Stimulated activated CD4-positive, alpha-beta T cell treated with anti-CD3 and anti-CD28 coated beads, Interleukin-2, amount 100 ng/mL, for 4 hours (primary cell): ENCODE measurements at places on chromosomes 2 and 18.

DNA sequence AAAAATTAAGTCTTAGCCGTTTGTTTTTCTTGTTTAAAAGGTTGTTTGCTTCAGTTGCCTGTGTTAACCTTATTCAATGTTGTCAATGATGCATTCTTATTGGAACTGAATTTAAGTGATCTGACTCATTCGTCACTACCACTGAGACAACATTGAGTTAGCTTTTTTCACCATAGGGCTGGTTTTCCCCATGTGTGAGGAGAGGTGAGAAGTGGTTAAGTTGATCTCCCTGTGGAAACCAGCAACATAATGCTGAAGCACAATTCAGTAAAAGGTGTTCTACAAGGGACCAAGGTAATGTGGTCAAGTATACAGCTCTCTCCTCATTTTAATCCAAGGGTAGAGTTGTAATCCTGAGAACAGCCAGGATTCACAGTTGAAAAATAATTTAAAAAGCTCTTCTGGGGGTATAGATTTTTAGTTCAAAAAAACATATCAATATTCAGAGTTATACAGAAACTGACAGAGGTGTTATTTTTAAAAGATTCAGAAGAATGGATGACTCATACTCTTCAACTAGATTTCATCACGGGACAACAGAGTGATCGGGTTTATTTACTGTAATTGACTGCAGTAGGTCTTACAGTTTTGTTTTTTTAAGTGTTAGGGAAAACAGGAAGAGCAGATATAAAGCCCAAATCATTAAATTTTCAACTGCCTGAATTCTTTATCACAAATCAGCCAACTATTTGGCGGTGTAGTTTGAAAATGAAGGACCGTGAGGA, 12.6 kb downstream of the NOP58 start:
- no peak for DNase-seq

DNA sequence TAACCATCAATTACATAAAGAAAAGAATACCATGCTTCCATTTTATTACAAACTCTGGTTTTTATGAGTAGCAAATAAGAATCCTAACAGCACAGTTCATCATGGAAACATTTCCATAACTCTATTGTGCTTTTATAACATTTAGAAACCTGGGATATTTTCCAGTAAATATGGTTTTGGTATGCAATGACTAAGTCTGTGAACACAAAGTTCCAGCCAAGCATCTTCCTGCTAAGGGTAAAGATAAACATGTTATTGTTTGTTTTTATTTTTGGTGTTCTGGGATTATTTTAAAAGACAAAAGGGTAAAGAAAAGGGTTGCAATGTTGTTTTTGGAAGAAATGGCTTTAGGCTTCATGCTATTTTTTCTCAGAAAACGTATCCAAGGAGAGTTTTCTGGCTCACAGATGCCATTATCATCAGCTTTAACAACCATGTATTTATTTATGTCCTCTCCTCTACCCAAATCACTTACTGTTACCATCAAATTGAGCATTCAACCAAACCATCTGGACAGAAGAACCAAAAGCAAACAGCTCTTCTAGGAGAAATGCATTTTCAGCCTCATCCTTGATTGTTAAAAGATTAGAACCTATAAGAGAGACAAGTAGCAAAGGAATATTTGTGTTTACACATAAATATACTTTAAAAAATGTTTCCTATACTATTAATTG, 116.0 kb downstream of the PLA2R1 start:
- no peak for DNase-seq

DNA sequence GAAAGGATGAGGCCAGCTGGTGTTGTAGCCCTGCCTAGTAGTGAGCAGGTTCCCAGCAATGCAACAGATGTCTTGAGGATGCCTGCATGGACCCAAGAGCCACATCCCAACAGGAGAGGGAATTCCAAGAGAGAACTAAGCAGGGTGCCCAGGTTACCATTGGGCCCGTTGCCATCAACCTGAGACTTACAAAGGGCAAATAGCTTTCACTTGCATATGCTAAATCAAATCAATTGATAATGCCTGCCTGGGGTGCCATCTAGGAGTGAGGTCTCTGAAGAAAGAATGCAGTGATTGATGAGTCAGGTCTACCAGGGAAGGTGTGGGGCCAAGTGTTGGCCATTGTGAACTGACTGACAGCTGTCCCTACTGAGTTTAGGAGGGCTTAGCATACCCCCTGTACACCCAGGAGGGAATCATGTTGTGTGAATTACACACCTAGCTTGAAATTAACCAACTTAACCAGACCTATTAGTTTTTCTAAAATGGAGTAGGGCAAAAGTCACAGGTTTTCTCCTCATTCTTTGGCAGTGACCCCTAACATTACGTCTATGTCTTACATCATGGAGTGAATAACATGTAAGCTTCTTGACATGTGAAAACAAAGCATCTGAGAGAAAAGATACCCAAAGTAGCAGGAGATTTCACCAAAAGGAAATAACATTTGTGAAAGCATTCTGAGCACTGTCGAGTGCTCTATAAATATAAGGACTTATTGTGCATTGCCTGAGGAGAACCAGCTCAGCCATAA, 32.3 kb downstream of the FHOD3 start:
- no peak for DNase-seq

- no peak for DNase-seq
Measured at GRCh38 chr2:112680666-112681101, 34.9 kb downstream of the SLC20A1 start.

DNA sequence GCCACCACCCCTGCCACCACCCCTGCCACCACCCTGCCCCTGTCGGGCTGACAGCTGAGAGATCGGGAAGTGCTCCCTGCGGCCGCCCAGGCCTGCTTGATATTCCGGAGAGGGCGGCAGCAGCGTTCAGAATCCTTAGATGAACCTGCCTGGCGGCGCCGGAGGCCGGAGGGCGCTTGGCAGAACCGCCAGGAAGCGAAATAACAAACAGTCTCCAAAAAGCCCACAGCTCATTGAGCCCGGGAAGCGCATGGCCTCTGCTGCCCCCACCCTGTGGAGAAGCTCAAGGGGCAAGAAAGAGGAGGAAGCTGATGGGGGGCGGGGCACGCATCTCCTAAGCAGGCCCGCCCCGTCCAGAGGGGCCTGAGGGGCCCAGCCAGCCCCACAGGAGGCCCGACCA, 92.2 kb upstream of the MBOAT2 start:
- DNase-seq: no peak

DNA sequence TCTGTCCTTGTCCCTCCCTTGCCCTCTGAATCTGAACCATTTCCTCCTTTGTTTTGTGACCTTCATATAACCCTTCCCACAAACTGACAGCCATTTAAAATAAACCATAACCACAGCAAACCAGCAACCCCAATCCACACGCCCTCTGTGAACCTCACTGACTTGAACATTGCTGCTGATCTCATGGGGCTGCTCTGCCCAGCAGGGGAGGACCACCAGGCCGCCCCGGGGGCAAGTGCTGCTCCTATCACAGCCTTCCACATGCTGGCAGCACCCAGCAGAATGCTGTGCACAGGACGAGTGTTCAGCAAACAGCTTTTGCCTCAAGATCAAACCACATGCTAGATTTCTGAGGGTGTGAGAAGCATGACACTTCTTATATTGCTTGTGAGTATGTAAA, 73.9 kb upstream of the UXS1 start:
- DNase-seq: no peak

DNA sequence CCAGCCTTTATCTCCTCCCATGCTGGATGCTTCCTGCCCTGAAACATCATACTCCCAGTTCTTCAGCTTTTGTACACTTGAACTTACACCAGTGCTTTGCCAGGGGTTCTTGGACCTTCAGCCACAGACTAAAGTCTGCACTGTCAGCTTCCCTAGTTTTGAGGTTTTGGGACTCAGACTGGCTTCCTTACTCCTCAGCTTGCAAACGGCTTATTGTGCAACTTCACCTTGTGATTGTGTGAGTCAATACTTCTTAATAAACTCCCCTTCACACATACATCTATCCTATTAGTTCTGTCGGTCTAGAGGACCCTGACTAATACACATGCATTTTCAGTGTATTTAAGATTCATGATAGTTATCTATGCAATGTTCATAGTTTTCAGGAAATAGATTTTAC, 35.8 kb upstream of the ZNF804A start:
- no peak for DNase-seq

- no peak for DNase-seq
Measured at GRCh38 chr2:223465793-223466192, 136.4 kb downstream of the SCG2 start.

DNA sequence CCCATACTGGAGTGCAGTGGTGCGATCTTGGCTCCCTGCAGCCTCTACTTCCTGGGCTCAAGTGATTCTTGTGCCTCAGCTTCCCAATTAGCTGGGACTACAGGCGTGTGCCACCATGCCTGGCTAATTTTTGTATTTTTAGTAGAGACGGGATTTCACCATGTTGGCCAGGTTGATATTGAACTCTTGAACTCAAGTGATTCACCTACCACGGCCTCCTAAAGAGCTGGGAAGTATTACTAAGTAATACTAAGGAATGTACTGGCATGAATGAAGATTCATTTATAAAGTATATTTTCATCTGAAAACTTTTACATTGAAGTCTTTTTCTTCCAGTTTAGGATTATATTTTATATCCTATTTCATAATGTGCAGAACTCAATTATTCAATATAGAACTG, 38.1 kb downstream of the NUP35 start:
- no peak for DNase-seq

DNA sequence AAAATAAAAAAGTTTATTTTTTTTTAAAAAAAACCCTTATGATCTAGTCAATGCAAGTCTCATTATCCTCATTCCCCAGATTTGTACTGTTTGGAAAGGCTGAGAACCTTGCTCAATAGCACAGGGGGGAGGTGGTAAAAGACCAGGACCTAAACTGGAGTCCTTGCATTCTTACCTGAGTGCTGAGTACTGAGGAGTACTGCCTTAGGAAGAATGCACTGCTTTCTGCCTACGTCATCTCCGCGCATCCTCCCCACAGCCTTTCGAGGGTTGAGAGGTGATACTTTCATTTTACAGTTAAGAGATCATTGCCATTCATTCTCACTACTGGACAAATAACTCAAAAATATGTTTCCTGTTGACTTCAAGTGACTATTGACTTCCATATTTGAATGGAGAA, 73.8 kb downstream of the MAP3K20 start:
- DNase-seq: peak; percentile 7

- DNase-seq: no peak
Measured at GRCh38 chr2:46574457-46575355, 95.3 kb downstream of the TMEM247 start.

- no peak for DNase-seq
Measured at GRCh38 chr18:76941284-76941683, 118.9 kb downstream of the ZNF236 start.

GRCh38 chr2:231227310-231228162, 29.1 kb downstream of the ARMC9 start:
- DNase-seq: peak; percentile 22

DNA sequence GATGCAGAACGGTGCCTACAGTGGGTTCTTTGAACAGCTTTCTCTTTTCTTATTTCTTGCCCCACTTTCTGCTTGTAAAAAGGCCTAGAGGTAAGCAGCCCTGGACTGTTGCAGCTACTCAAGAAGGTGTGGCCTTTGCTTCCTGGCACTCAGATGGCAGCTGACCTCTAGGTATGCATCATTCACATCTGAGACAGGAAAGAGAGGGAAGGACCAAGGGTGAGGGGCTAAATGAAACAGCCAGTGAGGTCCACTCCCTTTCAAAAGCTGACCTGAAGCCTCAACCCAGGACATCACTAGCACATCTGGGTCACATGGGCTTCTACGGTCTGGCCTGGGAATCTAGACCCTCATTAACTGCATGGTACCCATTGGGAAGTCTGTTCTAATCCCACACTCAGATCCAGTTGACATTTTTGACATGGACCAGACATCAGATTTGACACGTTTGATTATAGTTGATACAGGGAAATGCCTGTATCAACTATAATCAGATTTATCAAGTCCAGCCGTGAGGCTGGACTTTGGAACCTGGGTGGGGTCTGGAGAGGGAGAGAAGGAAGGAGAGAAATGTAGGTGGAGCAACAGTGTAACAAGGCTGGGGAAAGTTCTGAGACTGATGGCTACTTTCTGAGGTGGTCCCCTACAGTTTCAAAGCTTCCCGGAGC, 60.2 kb downstream of the E2F6 start:
- no peak for DNase-seq

- DNase-seq: no peak
Measured at GRCh38 chr2:240643093-240643810, 18.0 kb downstream of the GPR35 start.

- DNase-seq: no peak
Measured at GRCh38 chr2:75606761-75607399, 39.7 kb upstream of the MRPL19 start.

- DNase-seq: no peak
Measured at GRCh38 chr2:188647430-188648070, 326.6 kb upstream of the COL3A1 start.

DNA sequence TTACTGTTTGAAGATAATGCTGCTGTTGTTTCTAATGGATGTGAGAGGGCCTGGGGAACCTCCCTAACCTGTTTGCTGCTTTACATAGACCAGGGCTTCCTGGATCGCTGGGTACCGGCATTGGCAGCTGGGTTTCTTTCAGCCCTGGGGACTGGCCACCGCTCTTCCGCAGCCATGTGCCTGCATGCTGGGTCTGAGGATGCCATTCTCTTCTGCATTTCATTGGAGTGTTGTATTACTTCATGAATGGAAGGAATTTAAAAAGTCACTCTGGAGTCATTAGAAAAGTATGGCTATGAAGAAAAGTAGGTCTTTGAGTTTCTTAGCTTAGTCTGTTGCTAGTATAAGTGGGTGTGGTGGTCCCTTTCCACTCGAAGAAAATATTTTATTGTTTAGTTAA, 107.3 kb upstream of the MGAT5 start:
- no peak for DNase-seq

- DNase-seq: no peak
Measured at GRCh38 chr2:33421820-33422219, 54.6 kb upstream of the RASGRP3 start.

- DNase-seq: no peak
Measured at GRCh38 chr2:95270541-95271081, 3.6 kb upstream of the PROM2 start.

GRCh38 chr2:8277921-8278571, 403.8 kb upstream of the ID2 start:
- DNase-seq: no peak

- no peak for DNase-seq
Measured at GRCh38 chr2:51734115-51734514, 702.2 kb upstream of the NRXN1 start.

- DNase-seq: no peak
Measured at GRCh38 chr2:46171996-46172546, 125.1 kb upstream of the EPAS1 start.

GRCh38 chr18:58228176-58228575, 184.2 kb downstream of the NEDD4L start:
- DNase-seq: no peak

GRCh38 chr18:907115-907884, 2.6 kb downstream of the ADCYAP1 start:
- DNase-seq: no peak

DNA sequence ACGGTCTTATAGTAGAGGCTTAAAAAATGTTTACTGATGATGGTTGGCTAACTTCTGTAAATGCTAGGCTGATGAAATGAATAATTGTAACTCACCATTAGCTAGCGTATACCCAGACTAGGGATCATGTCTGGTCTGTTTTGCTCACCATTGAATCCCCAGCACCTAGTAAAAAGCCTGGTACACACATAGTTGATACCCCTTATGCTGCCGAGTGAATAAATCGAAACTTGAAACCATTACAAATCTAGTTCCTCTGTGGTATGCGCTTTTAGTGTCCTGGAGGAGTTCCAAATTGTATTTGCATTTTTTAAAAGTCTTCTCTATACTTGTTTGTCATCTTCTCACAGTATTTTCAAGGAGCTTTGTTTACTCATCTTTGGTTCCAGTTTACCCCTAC, 1.3 kb downstream of the TAF1B start:
- DNase-seq: no peak
